ENCODE measurements at places on chromosomes 5 and 9.

GRCh38 chr5:34717426-34718327, 61.5 kb downstream of the RAI14 start:
- no peak for DNase-seq

DNA sequence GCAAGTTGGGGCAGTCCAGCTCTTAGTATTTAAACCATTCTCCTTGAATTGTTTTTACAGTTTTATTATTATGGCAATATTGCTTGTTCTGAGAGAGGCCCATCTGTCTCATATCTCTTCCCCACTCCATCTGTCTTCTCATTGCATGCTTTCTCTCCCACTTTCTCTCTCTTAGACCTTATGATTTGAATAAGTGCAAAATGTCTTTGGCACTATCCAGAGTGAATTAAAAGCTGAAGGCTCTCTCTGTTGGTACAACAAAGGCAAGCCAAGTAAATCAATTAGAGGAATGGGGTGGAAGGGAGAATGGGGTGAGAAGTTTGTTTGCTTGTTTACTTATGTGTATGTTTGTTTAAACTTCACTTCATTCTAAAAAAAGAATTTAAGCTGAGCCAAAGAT, 195.3 kb upstream of the RFX3 start:
- DNase-seq = no peak

GRCh38 chr5:91070761-91071550, 312.2 kb downstream of the ARRDC3 start:
- no peak for DNase-seq

- DNase-seq = no peak
Measured at GRCh38 chr5:143409926-143410325, 6.4 kb upstream of the NR3C1 start.

GRCh38 chr9:15426019-15426418, 3.3 kb downstream of the SNAPC3 start:
- no peak for DNase-seq

GRCh38 chr9:69325409-69326212, 596 bp downstream of the ENTREP1 start:
- DNase-seq = no peak

GRCh38 chr5:95424526-95424925, 33.4 kb downstream of the FAM81B start:
- DNase-seq = no peak

Data from stimulated activated CD8-positive, alpha-beta memory T cell treated with anti-CD3 and anti-CD28 coated beads, Interleukin-2, amount 100 ng/mL, for 1 hour (primary cell).